Body of pancreas (tissue), 4 donors: ENCODE measurements at places on chromosomes 6 and 20.

GRCh38 chr6:3229566-3230178 lies 2.2 kb upstream of the TUBB2B start:
- DNase-seq = no peak

GRCh38 chr20:31577194-31577593 lies 27.9 kb upstream of the ID1 start:
- no peak for DNase-seq

GRCh38 chr6:37298958-37299357 lies 41.0 kb upstream of the TMEM217 start:
- DNase-seq = no peak

- DNase-seq = no peak
These were observed 1.9 kb upstream of the PTPN1 start for GRCh38 chr20:50508171-50508755.

DNA sequence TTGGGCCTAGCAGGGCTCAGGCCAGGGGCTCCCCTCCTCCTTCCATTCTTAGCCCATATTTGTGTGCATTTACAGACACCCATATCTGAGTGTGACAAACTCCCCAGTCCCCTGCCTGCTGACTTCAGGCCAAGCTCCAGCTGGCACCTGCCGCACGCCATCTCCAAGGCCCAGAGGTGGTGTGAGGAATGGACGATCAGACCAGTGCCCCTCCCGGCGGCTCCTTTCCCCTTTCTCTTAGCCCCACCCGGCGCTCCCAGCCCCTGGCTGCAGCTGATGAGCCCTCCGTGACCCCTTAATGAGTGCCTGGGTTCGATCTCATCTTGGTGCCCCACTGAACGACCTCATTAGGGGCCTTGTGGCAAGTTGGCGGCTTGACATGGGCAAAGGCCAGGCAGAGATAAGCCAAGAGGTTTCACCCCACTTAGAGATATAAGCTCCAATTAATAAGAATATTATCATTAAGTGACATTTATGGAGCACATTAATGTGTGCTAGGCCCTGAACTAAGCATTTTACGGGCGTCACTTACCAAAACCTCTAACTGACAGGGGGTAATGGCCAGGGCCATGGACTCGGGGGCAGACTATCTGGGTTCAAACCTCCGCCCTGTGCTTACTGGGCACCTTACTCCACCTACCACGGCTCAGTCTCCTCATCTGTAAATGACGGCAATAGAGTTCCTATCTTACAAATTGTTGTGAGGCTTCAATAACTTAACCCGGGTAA lies 17.5 kb downstream of the ADA start:
- DNase-seq = peak; percentile 40

DNA sequence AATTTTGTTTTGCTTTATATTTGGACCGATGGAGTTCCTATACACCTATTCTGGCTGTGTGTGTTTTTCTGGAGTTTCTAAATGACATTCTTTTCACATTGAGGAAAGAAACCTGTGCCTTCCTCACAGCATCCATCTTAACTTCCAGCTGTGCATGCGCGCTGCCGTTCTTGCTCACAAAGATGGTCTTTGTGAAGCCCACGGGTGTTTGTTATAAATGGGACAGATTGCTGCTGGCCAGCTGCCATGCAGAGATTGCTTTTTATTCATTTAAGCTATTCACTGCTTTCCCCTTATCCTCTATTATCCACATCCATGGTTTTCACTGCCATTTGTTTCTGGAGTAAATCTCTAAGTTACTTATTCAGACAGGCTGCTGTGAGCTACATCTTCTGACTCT lies 54.2 kb downstream of the SYNDIG1 start:
- DNase-seq = no peak

- peak; percentile 50 for DNase-seq
These were observed 1.4 kb downstream of the PIM1 start for GRCh38 chr6:37171201-37171969.

- DNase-seq = no peak
These were observed 217.6 kb upstream of the HDDC2 start for GRCh38 chr6:125519367-125519766.

DNA sequence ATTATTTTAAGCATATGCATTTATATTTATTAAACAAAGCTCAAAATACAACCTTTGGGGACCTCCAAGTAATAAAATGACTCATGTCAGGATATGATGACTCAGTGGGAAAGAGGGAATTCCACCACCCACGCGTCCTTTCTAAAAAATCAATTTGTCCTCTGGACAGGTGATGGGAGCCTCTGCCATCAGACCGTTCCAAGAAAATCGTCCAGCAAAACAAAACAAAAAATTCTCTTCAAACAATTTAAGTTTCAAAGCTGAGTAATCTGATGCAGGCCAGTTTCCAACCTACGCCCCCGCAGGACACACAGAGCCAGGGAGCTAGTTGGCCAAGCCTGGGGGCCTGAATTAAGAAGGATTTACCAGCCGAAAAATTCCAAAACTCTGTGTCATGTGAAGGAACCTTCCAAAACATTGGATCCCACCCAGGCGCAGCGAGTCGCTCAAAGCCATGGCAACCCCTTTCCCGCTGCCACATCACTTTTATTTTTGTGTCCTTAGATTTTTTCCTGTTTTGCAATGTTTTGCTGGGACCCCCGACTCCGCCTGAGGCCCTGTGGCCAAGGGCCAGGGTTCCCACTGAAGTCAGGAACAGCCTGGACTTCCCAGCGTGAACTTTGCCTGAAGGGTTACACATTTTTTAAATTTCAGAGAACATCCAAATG lies 95.3 kb downstream of the NFATC2 start:
- peak; percentile 37 for DNase-seq

- no peak for DNase-seq
These were observed 737 bp upstream of the PTPRT start for GRCh38 chr20:43190332-43190953.

DNA sequence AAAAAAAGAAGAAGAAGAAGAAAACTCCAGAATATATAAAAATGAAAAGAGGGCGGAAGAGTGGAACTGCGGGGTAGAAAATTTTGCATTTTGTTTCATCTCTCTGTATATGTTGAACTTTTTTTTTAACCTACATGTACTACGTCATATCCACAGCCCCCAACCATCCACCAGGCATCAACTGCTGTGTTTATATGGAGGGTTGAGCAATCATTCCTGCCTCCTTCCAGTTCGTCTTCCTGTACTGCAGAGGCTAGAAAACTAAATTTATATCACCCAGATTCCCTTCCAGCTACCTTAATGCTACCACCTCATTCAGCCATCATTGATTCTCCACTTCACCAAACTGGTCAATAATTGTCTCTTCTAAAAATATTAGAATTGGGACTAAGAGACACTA lies 9.5 kb upstream of the SIGLEC1 start:
- DNase-seq = no peak

- DNase-seq = no peak
These were observed 66.5 kb downstream of the PKIB start for GRCh38 chr6:122676688-122677087.

DNA sequence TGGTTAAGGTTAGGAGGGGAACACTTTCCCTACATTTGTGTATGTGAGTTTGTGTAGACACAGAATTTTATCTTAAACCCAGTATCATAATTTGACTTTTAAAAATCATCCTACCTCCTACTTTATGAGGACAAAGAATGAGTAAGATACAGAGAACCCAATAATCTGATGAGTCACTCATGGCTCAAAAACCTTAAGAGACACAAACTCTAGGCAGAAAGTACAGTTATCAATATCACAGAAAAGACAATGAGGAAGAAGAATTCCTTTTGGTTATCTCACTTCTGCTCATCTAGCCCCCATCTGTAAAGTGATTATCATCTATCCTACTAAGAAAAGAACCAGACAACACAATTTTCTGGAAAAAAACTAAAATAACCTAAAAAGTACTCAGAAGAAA lies 87.7 kb downstream of the EPB41L2 start:
- no peak for DNase-seq

- DNase-seq = no peak
These were observed 18.6 kb upstream of the HBS1L start for GRCh38 chr6:135073217-135073616.

DNA sequence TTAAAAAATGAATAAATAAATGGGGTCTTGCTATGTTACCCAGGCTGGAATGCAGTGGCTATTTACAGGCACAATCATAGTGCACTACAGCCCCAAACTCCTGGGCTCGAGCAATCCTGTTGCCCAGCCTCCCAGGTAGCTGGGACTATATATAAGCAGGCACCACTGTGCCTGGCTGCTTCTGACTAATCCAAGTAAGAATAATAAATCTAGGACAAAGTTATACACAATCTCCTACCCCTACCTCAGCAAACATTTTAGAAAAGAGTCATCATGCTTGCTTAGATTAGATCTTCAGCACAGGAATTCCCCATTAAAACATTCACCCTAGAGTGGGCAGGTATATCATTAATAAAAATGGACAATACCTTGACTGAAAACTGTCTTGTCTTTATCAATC lies 124.6 kb downstream of the REV3L start:
- no peak for DNase-seq

DNA sequence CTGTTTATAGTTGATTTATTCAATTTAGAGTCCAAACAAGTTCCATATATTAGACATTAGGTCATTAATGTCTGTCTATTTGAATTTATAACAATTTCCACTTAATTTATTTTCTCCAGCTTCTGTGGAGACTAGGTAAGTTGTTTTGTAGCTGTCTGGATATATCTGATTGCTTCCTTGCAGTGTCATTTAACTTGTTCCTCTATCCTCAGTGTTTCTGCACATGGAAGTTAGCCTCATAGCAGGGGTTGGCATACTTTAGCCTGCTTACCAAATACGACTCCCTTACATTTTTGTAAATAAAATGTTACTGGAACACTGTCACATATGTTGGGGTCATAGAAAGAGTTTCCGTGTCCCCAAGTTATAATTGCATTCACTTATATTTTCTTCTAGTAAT lies 216.1 kb downstream of the ESR1 start:
- DNase-seq = no peak

GRCh38 chr20:40965671-40966070 lies 63.0 kb upstream of the TOP1 start:
- no peak for DNase-seq

DNA sequence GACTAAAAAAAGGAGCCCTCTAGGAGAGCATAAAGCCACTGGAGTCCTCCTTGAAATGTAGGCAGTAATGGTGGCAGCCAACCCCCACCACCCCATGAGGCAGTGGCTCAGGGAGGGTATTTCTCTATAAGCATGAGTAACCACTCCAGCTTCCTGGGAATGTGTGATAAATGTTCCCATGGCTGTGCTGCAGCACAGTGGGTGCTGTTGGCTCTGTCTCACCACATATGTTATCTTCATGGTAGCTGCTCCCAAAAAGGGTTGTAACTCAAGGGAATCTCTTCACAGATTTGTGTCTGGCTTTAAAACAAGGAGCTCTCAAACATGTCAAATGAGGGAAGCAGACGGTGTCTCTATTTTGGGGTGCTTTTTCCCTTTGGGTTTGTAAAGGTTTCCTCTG lies 7.5 kb upstream of the PHACTR1 start:
- DNase-seq = no peak

GRCh38 chr6:2028457-2029038 lies 216.9 kb downstream of the GMDS start:
- no peak for DNase-seq

DNA sequence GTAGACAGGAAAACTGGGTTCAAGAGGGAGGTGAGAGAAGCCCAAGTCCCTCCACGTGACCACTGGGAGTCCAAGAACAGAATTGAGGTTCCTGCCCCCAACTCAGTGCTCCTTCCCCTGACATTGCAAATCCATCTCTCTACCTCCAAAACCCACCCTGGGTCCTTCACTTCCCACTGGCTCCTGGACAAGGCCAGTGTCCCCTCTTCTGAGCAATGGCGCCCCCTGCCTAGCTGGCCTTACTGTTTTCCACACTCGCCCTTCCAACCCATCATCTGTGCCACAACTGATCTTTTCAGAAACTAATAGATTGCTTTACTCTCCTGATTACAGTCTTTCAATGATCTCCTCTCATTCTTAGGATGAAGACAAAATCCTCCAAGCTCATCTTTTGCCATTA lies 200.3 kb downstream of the ANKRD60 start:
- DNase-seq = no peak

DNA sequence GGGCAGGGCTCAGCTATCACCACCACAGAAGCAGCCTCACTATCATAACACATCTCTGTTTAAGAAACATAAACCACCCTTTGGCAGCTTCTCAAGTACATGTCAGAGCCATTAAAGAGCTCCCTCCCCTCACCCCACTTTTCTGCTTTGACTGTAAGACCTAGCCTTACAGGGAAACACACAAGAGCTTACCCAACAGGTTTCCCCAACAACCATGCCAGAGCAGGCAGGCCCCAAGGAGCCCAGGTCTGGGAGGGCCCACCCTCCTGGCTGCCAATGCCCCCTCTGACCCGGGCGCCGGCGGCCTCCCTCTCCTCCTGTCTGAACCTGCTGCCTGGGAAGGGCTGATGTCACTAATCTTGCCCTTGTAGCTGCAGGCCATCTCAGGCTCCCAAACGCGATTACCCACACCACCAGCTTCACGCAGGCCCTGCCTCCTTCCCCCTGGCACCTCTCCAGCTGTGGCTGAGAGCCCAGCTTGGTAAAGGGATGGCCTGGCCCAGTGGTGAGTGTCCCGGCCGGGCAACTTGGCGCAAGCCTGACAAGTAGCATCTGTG lies 402.0 kb downstream of the MAFB start:
- peak; percentile 25 for DNase-seq

- DNase-seq = no peak
These were observed 532.1 kb upstream of the JAG1 start for GRCh38 chr20:11205769-11206362.

DNA sequence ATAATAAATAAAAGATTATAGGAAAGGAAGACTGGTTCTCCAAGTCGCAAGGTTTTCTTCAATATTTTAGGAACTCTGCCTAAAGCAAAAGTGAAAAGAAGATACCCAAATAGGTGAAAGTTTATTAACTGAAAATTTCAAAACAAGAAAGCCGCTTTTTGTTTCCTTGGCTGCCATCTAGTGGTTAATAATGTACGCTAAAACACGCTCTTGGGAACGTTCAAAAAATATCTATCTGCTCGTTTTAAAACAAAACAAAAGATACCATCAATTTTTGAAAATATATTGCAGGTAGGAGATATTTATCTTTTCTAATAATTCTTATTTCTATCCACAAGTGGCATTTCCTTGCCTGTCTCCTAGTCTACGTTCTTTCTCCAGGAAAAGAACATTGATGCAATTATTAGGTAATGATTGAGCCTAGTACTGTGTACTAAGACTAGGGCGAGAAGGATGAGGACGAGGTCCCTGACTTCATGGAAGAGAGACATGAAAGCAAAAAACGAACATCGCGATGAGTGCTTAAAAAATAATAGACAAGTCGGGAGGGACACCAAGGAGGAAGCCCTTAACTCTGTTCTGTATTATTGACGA lies 97.2 kb downstream of the SPTLC3 start:
- DNase-seq = no peak

- DNase-seq = no peak
These were observed 142.9 kb downstream of the MTHFD1L start for GRCh38 chr6:151008425-151008824.
